ENCODE measurements at places on chromosomes 6 and 20.

- DNase-seq = no peak
These were observed 96.4 kb upstream of the EPHA7 start for GRCh38 chr6:93515736-93516135.

DNA sequence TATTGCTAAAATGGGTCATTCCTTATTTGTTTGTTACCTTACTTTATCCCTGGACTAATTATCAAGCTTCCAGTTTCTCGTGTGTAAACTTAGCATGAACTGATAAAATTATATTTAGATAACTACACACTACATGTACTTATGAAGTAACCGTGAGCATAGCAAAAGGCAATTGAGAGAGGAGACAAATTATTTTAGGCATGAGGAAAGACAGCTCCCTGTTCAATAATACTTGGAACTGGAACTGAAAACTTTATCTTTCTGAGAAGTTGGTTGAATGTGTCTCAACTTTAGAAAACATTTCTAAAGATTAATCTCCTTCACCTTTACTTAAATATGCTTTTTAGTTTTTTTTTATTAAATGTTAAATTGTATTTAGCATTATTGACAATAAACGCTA, 11.4 kb downstream of the CRISP3 start:
- DNase-seq = no peak

- DNase-seq = no peak
These were observed 3.3 kb upstream of the ULBP1 start for GRCh38 chr6:149960488-149960887.

DNA sequence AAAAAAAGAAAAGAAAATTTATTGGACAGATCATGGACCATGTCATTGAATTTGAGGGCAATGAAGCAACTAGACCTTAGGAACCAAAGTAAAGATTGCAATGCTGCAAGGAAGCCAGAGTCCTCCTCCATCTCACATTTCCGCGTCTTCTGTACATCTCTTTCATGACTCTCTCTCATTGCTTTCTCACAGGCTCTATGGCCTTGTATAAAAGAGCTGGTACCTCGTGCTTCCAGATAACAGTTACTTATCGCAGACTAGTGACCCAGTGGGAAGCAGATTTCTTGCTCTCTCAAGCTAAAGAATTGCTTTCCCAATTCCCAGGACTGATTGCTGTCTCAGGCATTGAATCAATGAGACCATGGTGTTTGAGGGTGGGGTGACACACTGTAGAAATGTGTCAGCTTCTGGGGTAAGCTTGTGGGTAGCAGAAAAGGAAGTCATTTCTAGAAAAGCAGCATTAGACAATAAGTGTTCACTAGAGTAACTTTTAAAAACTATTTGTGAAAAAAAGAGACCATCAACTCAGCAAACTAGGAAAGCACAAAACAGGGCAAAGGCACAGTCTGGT, 635.3 kb downstream of the UTRN start:
- DNase-seq = no peak

GRCh38 chr6:149877659-149878058, 13.5 kb upstream of the LRP11 start:
- no peak for DNase-seq

DNA sequence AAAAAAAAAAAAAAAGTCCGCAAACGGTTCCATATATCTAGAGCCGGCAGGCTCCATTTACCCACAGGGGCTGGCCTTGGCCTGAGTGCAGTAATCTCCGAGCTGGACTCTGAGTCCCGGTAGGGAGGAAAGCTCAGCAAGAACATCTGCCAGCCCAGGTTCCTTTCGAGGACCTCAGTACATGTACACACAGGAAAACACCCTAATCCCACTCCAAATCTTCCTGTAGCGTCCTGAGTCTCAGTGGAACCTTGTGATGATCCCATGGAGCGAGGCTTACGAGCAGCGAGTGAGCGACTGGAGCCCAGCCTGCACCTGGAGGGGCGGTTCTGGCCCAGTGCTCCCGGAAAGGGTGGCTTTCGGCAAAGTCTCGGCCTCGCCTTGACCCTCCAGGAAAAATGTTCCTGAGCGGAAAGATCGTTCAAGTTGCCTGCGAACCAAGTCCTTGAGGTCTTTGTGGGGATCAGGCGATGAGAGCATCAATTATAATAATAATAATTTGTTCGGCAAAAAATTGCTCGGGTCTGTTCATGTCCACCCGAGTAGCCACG, 32.1 kb downstream of the PRSS16 start:
- no peak for DNase-seq

DNA sequence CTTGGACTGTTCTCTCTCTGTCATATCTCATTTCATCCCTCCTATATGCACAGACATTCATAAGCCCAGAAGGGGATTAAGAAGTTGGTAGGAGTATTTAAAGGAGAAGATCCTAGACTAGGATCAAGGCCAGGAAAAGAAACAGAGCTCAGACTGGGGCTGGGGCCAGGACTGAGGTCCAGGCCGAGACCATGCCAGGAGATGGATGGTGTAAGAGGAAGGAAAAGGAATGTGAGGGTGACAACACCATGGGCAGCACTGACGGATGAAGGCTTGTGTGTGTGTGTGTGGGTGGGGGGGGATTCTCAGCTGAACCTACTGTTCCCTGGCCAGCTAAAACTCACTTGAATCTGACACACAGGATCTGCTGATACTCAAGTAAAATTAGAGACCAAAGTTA, 182.1 kb downstream of the KIF6 start:
- no peak for DNase-seq

- DNase-seq = no peak
These were observed 616.4 kb upstream of the AGPAT4 start for GRCh38 chr6:161890133-161890831.

- DNase-seq = no peak
These were observed 158.9 kb upstream of the FUT9 start for GRCh38 chr6:95856876-95857364.

DNA sequence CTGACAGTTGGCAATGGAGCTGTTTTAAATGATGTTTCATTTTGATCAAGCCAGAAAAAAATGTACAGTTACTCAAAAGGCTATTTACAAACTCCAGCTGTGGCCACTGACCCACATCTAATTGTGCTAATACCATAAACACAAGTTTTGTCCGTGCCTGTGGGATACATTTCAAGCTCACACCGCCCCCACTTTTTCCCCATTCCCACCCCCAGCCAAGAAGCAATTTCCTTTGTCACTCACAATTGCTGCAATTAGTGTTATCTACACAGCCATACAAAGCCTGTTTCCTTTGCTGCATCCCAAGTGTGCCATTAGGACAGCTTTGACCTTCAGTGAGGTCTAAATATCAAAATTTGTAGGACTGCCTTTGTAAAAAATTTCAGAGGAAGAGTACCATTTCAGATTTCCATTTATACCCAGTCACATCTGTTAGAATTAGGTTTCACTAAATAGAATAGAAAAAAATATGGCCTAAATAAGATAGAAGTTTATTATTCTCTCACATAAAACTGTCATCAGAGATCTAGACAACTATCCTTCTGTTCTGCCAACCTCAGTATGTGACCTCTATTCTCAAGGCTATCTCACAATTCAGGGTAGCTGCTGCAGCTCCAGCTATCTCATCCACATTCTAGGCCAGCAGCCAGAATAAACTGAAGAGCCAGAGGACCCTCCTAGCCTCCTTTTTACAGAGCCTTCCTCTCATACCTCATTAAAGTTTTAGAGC, 202.6 kb downstream of the NFATC2 start:
- DNase-seq = no peak

GRCh38 chr6:168320634-168321033, 1.1 kb upstream of the DACT2 start:
- no peak for DNase-seq

- no peak for DNase-seq
These were observed 104.4 kb upstream of the BMP2 start for GRCh38 chr20:6663104-6663503.

GRCh38 chr6:119171088-119171841, 92.8 kb upstream of the FAM184A start:
- DNase-seq = no peak

DNA sequence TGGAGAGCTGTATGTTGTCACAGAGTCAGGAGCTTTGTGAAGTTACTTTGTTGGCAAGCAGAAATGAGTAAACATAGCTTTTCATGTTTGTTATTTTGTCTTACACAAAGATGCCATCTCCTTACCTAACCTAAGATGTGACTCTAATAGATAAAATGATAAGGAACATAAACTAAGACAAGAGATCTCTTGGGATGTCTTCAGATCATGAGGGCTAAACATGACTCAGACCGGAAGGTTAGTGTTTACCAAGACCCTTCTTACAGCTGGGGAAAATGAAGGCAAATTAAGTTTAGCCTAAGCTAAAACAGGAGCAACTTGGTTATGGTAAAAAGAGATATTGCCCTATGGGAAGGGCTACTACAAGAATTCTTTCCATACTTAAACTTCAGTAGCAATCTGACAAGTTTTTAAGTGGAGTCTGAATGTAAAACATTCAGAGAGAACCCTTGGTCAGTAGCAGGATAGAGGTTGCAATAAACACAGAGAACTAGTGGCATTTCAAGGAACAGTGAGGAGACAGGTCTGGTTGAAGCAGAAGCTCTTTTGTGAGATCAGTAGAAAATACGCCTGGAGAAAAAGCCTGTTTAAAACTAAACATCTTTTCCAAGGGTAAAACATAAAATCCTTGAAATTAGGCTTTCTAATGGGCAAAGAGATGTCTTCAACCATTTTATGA, 29.9 kb downstream of the SGK1 start:
- DNase-seq = peak; percentile 75
